ENCODE measurements at places on chromosomes 5 and 9.

DNA sequence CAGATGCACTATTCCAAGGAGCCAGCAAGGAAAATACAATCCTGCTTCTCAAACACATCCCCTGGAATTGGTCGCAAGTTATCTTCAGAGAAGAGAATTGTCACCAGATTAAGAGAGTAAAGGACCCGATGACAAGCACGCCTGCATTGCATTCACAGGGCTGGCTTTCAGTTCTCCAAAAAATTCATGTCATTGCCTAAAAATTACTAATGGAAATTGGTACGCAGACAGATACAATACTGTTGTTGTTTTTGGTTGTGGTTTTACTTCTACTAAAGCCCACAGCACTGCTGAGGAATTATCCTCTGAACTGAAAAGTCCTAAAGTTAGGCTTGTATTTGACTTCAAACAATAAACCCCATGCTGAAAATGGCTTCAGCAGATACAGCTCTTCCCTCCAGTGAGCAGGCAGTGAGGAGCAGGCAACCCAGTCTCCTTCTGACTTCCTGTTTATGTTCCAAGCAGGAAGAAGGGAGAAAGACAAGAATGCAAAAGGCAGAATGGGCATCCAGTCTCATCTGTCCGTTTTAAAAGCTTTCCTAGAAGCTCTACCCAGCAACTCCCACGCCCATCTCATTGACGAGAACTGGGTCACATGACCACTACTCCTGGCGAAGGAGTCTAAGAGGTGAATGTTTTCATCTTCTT lies 80.6 kb upstream of the ZNF366 start:
- DNase-seq = no peak

- no peak for DNase-seq
Observed at GRCh38 chr5:75922480-75922879, 160.7 kb upstream of the SV2C start.

GRCh38 chr9:7892975-7893374 lies 93.4 kb upstream of the DMAC1 start:
- no peak for DNase-seq

DNA sequence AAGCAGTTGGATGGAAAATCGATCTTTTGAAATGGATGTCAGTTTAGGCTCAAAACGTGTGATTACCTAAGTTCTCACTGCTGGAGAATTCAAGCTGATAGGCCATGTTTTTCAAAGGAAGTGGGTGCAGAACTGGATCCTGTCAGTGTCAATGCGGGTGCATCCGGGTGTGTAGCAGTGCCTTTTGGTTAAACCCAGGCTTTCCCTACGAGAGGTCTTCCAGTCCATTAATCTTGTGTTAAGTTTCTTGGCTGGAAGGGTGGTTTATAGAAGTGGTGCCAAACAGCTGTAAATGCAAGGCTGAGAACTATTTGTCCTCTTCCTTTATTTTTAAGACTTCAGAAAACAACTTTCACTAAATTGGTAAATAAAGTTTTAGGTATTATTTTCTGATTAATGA lies 71.9 kb downstream of the DAPK1 start:
- DNase-seq = no peak

- DNase-seq = no peak
Observed at GRCh38 chr9:3200331-3200774, 325.4 kb downstream of the RFX3 start.

- no peak for DNase-seq
Observed at GRCh38 chr5:113243349-113243664, 191.5 kb downstream of the TSSK1B start.

DNA sequence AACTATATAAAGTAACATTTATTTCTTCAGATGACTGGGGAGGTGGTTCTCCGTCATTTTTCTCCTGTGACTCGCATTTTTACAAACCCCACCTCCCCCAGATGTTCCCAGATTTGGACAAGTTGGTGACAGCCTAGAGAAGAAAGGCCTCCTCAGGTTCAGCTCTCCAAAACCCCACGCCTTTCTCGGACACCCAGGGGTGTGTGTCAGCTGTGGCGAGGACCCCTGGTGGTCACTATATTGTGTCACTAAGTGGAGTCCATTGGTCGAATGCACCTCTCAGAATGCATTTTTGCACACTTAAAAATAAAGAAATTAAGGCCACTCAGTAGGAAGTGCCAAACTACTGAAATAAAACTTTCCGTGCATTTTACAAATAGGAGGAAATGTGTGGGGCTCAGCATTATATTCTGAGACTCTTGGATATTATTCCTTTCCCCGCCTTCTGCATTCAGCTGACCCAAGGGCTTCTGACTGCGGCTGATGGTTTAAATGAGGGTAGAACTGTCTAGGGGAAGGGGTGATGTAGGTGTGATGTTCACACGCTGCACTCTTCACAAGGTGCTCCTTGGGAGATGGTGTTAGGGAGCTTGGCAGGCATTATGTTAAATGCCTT lies 47.6 kb downstream of the ACO1 start:
- no peak for DNase-seq

- no peak for DNase-seq
Observed at GRCh38 chr5:73994963-73995362, 369.0 kb downstream of the ARHGEF28 start.

GRCh38 chr9:34992376-34992951 lies 2.9 kb downstream of the DNAJB5 start:
- peak; percentile 83 for DNase-seq

DNA sequence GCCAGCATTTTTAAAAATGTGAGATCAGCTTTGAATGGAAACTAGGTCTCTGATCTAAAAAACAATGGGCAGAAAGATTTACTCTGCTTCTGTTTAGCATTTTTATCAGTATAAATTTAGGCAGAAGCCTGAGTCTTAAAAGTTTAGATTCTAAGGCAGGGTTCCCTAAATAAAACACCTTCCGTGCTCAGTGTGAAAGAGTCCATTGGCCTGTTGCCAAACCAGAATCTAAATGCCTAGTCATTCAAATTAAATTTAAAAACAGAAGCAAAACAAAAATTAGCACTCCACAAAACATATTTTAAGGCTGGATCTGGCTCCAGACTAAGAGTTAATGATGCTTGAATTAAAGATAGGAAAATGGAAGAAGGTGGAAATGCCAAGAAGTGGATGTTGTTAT lies 4.5 kb downstream of the TYRP1 start:
- no peak for DNase-seq

- peak; percentile 36 for DNase-seq
Observed at GRCh38 chr9:33510262-33511183, 13.5 kb upstream of the ANKRD18B start.

- no peak for DNase-seq
Observed at GRCh38 chr5:146173597-146173996, 8.9 kb downstream of the LARS1 start.

- DNase-seq = no peak
Observed at GRCh38 chr5:39521940-39522590, 97.3 kb upstream of the DAB2 start.

DNA sequence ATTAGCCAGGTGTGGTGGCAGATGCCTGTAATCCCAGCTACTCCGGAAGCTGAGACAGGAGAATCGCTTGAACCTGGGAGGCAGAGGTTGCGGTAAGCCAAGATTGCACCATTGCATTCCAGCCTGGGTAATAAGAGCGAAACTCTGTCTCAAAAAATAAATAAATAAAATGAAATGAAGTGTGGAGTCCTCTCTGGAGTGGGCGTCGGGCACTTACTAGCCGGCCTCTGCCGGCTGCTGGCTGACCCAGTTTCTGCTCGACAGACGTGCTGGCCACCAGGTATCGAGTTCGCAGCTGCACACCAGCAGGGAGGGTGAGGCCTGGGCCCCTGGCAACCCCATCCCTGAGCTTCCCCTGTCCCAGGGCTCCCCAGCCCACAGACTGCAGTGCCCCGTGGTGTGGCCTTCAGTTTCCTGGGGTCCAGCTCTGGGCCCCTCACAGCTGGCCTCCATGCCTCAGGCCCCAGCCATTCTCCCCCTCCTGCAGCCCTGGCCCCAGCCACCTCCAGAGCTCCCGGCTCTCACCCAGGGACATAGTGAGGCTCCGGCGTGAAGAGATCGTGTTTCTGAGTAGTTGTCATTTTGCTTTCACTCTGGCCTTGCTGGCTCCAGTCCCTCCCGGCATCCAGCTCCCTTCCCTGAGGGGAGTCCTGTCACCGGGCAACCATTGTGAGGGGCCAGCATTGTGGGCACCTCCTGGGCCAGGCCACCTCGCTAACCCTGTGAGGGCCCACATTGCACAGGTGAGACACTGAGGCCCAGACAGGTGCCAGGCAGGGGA lies 3.8 kb upstream of the STPG3 start:
- DNase-seq = no peak

- peak; percentile 41 for DNase-seq
Observed at GRCh38 chr9:21096172-21096900, 18.6 kb upstream of the IFNB1 start.

- no peak for DNase-seq
Observed at GRCh38 chr9:15469862-15470261, 40.9 kb downstream of the PSIP1 start.

DNA sequence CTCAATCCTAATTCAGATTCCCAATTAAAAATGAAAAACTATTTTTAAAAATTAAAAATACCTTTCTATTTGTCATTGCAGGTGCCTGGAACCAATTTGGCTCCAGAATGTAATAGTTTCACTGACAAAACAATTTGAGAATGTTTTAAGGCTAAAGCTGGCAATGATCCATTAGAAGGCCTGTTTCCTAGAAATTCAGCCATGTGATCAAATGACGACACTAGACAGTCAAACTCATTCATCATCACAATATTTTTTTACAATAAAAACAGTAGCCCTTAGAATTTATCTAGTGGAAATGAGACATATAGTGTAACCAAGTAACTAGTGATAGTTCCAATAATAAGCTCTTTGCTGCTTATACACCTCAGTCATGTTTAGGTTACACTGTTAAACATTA lies 75.4 kb upstream of the MAP3K1 start:
- DNase-seq = no peak

DNA sequence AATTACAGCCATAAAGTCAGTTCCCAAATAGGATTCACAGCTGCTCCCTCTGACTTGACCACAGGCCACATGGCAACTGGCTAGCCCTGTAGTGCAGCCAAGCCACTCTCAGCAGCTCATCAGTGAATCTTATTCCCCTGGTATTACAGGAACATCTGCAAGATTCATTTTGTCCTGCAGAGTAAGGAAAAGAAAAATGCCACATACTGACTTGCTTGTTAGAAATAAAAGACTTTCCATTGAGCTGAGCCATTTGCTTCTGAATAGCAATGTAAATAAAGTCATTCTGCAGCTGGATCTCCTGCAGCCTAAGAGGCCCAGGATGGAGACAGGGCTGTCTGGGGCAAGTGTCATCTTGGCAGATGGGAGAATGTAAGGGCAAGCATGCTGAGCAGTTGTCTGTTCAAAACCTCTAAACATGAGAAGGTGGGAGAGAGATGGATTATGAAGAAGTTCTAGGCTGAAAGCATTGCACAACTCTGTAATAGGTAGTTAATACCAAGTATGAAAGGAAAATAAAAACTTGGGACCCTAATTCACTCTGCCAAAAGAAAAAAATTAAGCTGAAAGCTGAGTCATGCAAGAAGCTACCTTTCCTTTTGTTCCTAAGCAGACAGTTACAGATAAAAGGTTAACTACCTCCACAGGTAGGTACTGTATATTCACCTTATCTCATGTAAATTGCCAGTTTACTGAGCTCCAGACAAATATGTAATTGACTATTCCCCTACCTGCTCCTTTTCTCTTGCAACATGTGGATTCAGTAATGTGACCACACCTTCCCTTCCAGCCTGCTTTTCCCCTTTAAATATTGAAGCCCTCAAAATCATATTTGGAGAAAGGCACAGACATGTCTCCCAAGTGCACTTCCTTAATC lies 244.4 kb upstream of the RAI14 start:
- no peak for DNase-seq

- DNase-seq = peak; percentile 9
Observed at GRCh38 chr9:1100945-1101344, 50.8 kb downstream of the DMRT2 start.

DNA sequence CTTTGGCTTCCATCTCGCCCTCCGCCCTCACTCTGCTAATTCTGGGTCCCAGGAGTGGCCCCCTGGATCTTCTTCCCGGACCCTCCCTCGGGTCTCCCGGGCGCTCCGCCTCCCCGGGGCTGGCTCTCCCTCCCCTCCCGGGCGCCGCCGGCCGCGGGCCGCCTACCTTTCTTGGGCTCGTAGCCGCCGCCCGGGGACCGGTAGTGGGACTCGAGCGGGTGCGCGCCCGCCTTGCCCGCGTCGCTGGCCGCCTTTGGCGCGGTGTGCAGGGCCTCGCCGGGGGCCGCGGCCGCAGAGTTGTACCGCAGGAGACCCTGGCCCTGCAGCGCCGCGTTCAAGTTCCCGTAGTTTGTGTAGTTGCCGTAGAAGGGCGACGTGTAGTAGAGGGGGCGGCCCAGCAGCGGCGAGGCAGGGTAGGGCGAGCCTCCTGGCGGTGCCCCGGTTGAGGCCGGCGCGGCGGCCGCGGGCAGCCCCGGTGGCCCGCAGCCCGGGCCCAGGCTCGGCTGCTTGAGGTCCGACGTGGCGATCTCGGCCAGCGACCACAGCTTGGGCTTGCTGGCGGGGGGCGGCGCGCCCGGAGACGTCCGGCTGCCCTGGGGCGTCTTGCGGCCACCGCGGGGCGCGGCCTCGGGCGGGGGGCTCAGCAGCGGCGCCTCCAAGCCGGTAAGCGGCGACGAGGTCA lies 3.2 kb downstream of the IRX2 start:
- no peak for DNase-seq

DNA sequence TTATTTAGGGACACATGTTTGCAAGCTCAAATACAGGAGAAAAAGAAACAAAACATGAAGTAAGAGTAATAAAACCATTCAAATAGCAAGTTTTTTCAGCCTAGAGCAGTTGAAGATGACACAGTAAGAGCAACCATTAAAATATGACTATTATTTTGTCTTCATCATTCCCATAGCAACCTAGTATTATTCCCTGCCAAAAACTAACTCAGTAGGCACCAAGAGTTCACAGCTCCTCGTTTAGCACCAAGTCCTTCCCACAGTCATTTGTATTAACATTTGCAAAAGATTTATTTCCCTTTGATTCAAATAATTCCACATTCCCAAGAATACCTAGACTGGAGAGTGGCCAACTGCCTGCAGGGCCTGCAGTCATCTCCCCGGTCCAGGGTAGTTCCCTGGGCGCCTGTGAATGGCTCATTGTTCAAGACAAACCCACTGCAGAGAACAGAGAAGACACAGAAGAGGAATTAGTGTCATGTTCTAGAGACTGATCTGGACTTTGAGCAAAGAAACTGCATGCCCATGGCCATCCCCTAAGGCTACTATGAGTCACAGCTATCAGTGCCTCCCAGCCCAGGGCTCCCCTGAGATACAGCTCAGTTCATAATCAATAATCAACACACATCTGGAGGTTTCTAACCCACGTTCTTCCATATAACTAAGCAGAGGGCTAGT lies 139.1 kb upstream of the MAP3K1 start:
- DNase-seq = no peak

DNA sequence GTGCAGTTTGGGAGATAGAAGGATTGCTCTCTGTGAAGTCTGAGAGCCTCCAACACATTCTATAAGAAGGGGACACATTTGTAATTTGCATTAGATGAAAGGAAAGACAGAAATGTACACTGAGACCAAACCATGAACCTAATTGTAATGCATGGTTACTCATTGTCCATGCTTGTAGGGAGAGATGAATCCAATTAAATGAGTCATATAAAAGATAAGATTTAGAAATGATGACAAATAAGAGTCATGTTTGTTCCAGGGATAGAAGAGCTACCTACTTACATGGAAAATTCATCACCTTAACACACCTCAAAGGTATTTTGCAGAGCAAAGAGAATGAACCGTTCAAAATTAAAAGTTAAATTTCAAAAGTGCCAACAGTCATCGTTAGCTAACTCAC lies 85.1 kb downstream of the FBXL7 start:
- no peak for DNase-seq

- no peak for DNase-seq
Observed at GRCh38 chr5:136766456-136766855, 401.1 kb upstream of the TRPC7 start.
